Endothelial cell (in vitro differentiated cells): ENCODE measurements at places on chromosomes 7 and 10. TPM values are rescaled to one million over a fixed set of nuclear protein-coding genes. Genes with fewer than 3 reads are reported as not detected.

The NPC1L1 gene
- not detected for total RNA-seq

The LEP gene
- not detected for total RNA-seq

The ABCC2 gene
- total RNA-seq, result 1.9 TPM

DNA sequence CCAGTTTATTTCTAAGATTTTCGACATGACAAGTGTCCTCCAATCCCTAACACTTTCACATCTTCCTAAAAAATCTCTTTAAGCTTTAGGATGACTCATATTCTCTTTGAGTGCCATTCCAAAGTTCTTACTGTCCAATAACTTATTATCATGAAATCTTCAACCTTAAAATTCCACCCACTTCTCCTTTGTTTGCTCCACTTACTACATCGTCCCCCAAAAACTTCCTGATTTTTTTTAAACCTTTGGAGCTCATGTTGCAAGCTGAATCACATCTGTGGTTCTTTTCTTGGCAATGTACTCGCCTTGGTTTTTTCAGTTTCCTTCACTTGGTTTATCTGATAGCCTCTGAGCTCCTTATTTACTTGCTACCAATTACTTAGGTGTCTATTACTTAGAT lies 39.2 kb upstream of the JCAD start:
- H3K27ac ChIP-seq, result no peak overlapping the region
- H3K4me1 ChIP-seq, result peaks cover 4% of the 10 kb centered on the region
- H3K27me3 ChIP-seq, result peaks cover 4% of the 10 kb centered on the region
- H3K36me3 ChIP-seq, result peaks cover 8% of the 10 kb centered on the region
- H3K4me3 ChIP-seq, result no peak overlapping the region

DNA sequence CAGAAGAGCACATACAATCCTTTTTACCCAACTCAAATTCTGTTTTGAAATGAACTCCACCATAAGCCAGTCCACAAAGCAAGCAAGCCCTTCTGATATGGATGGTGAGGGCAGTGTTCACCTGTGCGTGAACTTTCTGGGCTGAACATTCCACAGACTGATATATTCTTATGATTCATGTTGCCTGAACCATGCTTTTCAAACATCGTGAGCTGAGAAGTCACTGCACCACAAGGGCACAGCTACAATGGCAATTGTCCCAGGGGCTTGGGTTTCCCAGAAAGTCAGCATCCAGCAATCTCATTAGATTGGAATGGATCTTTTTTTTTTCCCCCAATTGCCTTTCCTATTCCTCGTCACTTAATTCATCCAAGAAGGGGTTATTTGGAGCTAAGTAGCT lies 86.9 kb upstream of the ZNF438 start:
- no peak overlapping the region for H3K27ac ChIP-seq
- H3K4me1 ChIP-seq, result peaks cover 2% of the 10 kb centered on the region
- no peak for DNase-seq
- peaks cover 6% of the 10 kb centered on the region for H3K36me3 ChIP-seq
- H3K4me3 ChIP-seq, result no peak overlapping the region

DNA sequence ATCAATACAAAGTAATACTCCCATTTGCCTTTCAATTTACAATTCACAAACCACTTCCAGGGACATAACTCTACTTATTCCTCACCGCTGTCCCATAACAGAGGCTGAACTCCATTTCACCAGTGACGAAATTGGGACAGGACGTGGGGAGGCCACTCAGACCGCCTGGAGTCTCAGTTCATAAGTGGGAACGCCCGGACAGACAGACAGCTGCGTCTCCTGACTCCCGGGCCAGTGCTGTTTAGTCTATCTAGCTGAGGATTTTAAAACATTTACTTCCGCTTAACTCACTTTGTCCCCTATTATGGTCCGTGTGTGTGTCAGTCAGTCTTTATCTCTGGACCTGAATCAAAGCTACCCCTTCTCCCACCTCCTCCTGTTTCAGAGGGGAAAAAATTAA lies 67.4 kb upstream of the ZNF438 start:
- no peak for DNase-seq
- H3K27ac ChIP-seq, result no peak overlapping the region
- H3K27me3 ChIP-seq, result peaks cover 6% of the 10 kb centered on the region
- no peaks in the 10 kb centered on the region for H3K4me1 ChIP-seq

DNA sequence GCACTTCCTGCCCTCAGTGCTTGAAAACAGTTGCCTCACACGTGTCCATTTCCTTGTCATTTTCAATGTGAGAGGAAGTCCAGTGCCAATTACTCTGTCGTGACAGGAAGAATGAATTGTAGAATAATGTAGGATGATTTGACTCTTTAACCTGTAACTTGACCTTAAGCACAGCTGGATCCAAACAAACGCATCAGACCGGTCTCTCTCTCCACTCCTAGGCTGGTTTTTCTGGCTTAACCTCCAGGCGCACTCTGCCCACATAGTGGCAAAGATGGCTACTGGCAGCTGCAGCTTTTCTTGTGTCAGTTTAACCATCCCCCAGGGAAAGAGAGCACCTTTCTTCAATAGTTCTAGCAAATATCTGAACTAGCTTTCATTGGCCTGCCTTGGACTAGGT lies 29.4 kb upstream of the PNLIPRP3 start:
- DNase-seq, result no peak
- H3K4me1 ChIP-seq, result peaks cover 6% of the 10 kb centered on the region
- H3K27ac ChIP-seq, result no peak overlapping the region

The ACTL6B gene
- total RNA-seq, result not detected

GRCh38 chr10:69960988-69961880 lies 91.4 kb upstream of the MACROH2A2 start:
- no peak overlapping the region for H3K27ac ChIP-seq
- H3K4me3 ChIP-seq, result no peak overlapping the region
- DNase-seq, result no peak

- no peaks in the 10 kb centered on the region for H3K4me1 ChIP-seq
- H3K36me3 ChIP-seq, result no peaks in the 10 kb centered on the region
- no peak overlapping the region for H3K4me3 ChIP-seq
- no peak overlapping the region for H3K27ac ChIP-seq
- no peak for DNase-seq
- H3K27me3 ChIP-seq, result peaks cover 5% of the 10 kb centered on the region
Observed at GRCh38 chr7:74023092-74023536, 4.9 kb upstream of the ELN start.

DNA sequence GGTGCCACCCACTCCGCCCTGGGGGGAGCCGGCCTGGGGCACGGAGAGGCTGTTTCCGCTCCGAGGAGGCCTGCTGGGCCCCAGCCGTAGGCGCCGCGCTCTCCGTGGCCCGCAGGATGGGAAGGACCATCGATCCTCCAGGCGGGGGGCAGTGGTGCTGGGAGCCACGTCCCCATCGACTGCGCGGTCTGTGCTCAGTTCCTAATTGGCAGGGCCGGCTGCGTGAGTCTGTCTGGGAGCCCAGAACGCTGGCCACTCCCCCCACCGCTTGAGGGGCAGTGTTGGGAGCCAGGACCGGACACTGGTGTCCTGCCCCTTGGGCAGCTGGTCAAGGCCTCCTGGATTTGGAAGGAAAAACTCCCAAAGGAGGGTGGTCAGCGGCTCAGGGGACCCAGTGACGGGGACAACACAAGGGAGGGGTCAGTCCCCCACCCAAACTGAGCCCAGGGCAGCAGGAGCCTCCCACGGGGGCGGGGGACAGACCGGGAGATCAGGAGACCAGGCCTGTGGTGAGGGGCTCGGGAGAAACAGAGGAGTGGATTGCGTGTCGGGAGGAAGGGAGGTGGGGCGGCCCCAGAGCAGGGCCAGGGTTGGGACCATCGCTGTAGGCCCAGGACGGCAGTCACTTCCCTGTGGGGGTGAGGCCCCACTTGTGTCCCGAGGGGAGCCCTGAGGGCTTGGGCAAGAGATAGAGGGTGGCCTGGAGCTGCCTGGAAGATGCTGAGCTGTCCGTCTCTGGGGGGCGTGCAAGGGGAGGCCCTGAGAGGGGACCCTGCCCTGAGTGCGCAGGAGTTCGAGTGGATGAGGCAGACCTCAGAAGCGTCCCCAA lies 89.0 kb downstream of the UNCX start:
- no peak overlapping the region for H3K4me3 ChIP-seq
- H3K27me3 ChIP-seq, result peaks cover 4% of the 10 kb centered on the region
- no peaks in the 10 kb centered on the region for H3K36me3 ChIP-seq
- peaks cover 3% of the 10 kb centered on the region for H3K4me1 ChIP-seq

The ZSCAN25 gene
- total RNA-seq, result 23.8 TPM

GRCh38 chr7:150629347-150629746 lies 2.8 kb downstream of the GIMAP6 start:
- peaks cover 43% of the 10 kb centered on the region for H3K36me3 ChIP-seq
- peaks cover 33% of the 10 kb centered on the region for H3K4me1 ChIP-seq
- no peak overlapping the region for H3K4me3 ChIP-seq

DNA sequence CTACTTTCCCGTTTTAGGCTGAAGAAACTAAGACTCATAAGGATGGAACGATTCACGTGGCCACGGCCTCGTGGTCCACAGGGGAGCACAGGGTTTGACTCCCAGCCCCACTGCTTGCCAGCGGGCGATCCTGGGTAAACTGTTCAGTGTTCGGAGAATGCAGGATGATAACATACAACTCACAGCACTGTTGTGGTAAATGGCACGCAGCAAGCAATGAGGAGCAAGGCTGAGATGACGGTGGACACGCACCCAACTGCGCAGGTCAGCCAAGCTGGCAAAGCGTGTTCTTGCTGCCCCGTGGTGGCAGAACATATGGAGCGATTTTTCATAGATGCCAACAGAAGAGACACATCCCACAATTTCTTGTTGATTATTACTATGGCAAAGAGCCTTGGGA lies 272.7 kb downstream of the DNAJB6 start:
- H3K36me3 ChIP-seq, result peaks cover 19% of the 10 kb centered on the region
- DNase-seq, result no peak
- H3K27me3 ChIP-seq, result peaks cover 21% of the 10 kb centered on the region
- H3K4me1 ChIP-seq, result no peaks in the 10 kb centered on the region
- no peak overlapping the region for H3K4me3 ChIP-seq

The KIF20B gene
- total RNA-seq, result 12.9 TPM

- H3K27ac ChIP-seq, result no peak overlapping the region
- DNase-seq, result no peak
- no peak overlapping the region for H3K4me3 ChIP-seq
- H3K36me3 ChIP-seq, result no peaks in the 10 kb centered on the region
- H3K4me1 ChIP-seq, result peaks cover 3% of the 10 kb centered on the region
- H3K27me3 ChIP-seq, result no peaks in the 10 kb centered on the region
Observed at GRCh38 chr10:96596422-96597407, 9.9 kb upstream of the TM9SF3 start.

The GHRHR gene
- total RNA-seq, result 7.5 TPM

DNA sequence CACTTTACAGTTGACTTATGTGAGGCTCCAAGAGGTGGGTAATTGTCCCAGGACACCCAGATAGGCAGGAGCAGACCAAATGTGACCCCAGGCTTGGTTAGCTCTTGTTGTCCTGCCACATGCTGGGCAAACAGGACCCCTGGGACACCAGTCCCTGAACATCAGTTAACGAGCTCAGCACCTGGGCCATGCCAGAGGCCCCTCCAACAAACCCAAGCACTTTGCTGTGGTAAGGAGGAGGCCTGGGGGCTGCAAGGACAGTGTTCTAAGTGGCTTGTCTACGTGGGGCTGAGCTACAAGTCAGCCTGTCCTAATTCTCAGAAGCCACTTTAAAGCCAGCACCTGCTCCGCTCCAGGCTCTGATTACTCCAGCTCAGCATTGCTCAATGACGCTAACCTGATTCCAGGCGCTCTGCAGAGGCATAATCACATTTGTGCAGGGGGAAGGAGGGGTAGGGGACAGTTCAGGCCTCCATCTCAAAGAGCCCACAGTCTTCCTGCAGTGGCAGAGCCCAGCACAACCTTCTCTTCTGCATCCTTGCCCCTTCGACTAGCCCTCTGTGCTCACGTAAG lies 57.2 kb downstream of the DDC start:
- no peak overlapping the region for H3K27ac ChIP-seq
- H3K36me3 ChIP-seq, result peaks cover under 1% of the 10 kb centered on the region
- DNase-seq, result no peak
- peaks cover 4% of the 10 kb centered on the region for H3K4me1 ChIP-seq

- peaks cover 21% of the 10 kb centered on the region for H3K4me1 ChIP-seq
- no peaks in the 10 kb centered on the region for H3K36me3 ChIP-seq
- no peaks in the 10 kb centered on the region for H3K27me3 ChIP-seq
Observed at GRCh38 chr7:15836041-15836440, 149.6 kb upstream of the MEOX2 start.

The CCDC71L gene
- total RNA-seq, result 43.4 TPM

DNA sequence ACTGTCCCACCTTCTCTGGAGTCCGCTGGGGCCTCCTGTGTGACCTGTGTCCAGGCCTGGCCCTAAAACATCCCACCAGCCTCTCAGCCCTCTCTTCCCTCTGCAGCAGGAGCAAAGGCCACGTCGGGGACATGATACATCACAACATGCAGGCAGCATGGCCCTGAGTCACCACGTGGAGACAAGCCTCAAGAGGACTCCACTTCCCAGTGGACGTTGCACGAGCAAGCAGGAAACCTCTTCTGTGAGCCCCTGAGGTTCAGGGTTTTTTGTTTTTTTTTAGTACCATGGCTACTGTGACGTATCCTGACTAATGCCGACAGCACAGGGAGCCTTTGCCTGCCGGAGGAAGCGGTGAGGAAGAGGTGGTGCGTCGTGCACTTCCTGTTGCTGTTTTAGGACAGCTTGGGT lies 165.9 kb downstream of the DNAJB6 start:
- no peak overlapping the region for H3K4me3 ChIP-seq
- no peak overlapping the region for H3K27ac ChIP-seq
- H3K4me1 ChIP-seq, result no peaks in the 10 kb centered on the region
- peaks cover 36% of the 10 kb centered on the region for H3K36me3 ChIP-seq

DNA sequence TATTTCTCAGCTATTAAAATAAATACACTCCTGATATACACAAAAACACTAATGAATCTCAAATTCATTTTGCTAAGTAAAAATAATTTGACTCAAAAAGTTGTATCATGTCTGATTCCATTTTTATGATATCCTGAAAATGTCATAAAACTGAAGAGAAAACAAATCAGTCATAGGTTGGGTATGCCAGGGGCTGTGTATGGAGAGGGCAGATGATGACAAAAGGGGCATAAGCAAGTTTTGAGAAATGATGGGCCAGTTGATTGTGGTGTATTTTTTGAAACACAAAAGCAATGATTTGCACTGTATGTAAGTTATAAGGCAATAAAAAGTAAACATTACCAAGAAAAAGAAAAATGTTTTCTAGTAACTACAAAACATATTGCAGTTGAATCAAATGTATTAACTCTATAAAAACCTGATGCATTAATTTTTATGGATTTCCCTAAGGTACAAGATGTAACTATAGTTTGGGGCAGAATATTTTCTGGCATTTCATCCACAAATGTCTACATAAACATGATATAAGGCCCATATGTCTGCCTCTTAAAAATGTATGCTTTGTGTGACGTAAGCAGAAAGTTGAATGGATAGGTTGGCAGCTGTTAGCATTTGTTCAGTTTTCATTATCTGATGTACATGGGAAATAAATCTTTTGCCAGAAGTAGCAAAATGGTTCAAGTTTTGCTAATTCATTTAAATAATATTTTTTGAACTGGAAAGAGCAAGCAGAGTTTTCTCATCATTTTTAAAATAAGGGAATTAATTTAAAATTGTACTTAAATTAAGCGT lies 35.1 kb upstream of the ING3 start:
- no peaks in the 10 kb centered on the region for H3K36me3 ChIP-seq
- H3K27ac ChIP-seq, result no peak overlapping the region

The CDK13 gene
- total RNA-seq, result 52.9 TPM

DNA sequence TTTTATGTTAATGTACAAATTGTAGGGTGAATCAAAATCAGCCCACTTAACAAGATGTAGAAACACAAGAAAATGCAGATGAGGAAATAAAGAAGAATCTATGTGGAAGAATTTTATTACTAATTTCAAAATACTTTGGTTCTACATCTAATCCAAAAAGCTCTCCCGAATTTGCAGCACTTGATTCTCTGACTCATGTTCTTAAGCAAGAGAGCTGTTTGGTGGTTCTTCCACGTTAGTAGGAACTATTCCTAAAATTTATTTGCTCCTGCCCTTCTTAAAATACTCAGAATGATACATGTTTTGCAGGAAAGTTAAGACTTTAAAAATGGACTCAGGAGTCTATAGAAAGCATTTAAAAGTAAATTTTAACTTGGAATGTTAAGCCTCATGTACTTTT lies 91.8 kb downstream of the ZMYND11 start:
- no peaks in the 10 kb centered on the region for H3K4me1 ChIP-seq
- no peaks in the 10 kb centered on the region for H3K36me3 ChIP-seq
- no peak overlapping the region for H3K27ac ChIP-seq
- no peak overlapping the region for H3K4me3 ChIP-seq
- DNase-seq, result no peak
